ENCODE measurements at places on chromosomes 12 and 14.

- DNase-seq: no peak
Measured at GRCh38 chr14:104081261-104081835, 4.2 kb upstream of the ASPG start.

DNA sequence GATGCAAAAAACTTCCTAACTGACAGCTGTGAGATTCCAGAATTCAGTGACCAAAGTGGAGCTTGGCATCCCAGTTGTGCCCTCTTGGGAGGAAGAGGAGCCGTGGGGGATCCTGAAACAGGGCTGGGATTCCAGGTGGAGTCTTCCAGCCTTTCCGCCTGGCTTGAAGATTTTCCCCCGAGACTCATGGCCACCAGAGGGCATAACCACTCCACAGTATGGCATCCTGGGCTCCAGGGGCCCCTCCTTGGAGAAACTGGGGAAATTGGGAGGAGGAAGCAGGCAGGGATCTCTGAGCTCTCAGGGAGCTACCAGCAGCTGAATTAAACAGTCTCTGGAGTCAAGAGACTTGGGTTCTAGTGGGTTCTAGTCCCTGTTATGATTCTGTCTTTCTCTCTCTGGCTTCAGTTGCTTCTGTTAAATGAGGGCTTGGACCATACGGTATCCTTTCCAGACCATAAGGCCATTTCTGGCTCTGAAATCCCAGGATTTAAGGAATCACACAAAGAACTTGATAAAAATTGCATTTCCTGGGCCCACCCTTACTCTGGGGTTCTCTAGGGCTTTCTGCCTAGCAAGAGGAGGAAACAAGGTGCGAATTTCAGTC is 2.6 kb upstream of the TAMALIN start:
- DNase-seq: no peak

DNA sequence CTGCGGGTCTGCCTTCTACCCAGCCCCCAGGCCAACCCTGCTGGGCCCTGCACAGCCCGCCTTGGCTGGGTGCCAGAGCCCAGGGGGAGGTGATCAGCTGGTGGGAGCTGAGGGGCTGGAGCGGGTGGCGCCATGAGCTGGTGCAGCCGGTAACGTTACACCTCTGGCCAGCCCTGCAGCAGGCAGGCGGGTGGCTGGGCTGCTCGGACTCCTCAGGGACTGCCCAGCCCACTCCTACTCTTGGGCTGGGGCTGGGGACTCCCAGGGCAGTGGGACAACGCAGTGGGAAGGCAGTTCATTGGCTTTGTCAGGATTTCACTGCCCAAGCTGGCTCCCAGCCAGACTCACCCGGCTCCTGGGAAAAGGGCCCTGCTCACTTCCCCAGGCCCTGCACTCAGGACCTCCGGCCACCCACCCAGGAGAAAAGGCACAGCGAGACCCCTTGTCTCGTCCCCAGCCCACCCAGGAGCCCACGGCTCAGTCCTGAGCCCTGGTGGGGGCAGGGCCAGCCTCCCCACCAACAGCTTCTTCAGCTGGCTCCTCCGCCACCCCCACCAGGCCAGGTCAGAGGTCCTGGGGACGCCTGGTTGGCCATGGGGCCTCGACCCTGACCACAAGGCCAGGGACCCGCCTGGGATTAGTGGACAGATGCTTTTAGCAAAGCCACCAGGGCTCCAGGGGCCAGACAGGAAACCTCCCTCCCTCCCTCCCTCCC is 1.0 kb downstream of the PGF start:
- DNase-seq: no peak

DNA sequence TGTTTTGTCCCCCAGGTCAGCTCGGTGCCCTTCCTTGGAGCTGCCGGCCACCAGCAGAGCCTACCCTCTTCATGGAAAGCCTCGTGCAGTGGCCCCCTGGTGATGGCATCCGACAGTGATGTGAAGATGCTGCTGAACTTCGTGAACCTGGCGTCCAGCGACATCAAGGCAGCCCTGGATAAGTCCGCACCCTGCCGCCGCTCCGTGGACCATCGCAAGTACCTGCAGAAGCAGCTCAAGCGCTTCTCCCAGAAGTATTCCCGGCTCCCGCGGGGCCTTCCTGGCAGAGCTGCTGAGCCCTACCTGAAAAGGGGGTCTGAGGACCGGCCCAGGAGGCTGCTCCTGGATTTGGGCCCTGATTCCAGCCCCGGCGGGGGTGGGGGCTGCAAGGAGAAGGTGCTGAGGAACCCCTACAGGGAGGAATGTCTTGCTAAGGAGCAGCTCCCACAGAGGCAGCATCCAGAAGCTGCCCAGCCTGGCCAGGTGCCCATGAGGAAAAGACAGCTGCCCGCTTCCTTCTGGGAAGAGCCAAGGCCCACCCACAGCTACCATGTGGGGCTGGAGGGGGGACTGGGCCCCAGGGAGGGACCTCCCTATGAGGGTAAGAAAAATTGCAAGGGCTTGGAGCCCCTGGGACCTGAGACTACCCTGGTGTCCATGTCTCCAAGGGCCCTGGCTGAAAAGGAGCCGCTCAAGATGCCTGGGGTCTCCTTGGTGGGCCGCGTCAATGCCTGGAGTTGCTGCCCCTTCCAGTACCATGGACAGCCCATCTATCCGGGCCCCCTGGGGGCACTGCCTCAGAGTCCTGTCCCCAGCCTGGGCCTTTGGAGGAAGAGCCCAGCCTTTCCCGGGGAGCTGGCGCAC is 1.3 kb downstream of the FAM181A start:
- DNase-seq: no peak

GRCh38 chr12:83074358-83074894 is 387.7 kb downstream of the TMTC2 start:
- no peak for DNase-seq

GRCh38 chr14:73746520-73747378 is 32.6 kb upstream of the PNMA1 start:
- DNase-seq: no peak

GRCh38 chr14:30864934-30865333 is 9.4 kb upstream of the COCH start:
- no peak for DNase-seq

GRCh38 chr12:124914392-124915238 is at the start of gene UBC:
Gene UBC, minus strand, starts transcription at chr12:124914650. Its CDS starts 879 bp downstream, at chr12:124913771.
- DNase-seq: no peak

GRCh38 chr12:70919176-70919575 is 1.4 kb downstream of the PTPRR start:
- DNase-seq: no peak

GRCh38 chr12:116955382-116956021 is 44.8 kb downstream of the FBXW8 start:
- DNase-seq: no peak

GRCh38 chr14:23399591-23399990 is 8.5 kb downstream of the MYH6 start:
- DNase-seq: no peak

DNA sequence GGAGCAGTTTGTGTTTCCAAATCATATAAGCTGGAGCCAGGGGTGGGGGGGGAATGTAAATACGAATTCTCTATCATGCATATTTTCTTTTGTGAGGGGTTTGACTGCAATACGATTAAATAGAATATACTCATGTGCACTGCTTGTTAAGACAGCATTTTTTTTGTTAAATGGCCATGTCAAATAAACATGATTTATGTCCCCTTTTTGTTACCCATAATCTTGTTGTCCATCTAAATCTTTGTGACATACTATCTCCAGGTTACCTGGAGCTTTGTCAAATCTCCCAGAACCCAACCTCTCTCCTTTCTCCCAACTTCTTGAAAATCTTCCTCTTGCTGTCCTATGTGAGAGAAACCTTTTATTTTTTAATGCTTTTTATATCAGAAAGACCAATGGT is 233.1 kb downstream of the SLC25A21 start:
- no peak for DNase-seq

- no peak for DNase-seq
Measured at GRCh38 chr14:63993992-63994391, 141.2 kb downstream of the SYNE2 start.

DNA sequence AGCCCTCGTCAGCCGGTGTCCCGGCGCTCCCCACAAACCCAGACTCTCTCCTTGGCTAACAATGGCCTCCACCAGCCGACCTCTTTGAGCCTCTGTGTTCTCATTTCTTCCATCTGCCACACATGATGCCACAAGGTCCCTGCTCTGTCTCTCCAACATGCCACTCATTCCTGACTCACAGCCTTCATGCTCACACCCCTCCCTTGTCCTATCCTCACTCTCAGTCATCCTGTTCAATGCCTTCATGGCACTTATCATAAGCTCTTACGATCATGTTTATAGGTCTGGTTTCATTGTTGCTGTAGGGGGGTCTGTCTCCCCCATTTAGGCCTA is 9.6 kb upstream of the SERPINA11 start:
- DNase-seq: no peak

- no peak for DNase-seq
Measured at GRCh38 chr12:11107719-11108118, 15.6 kb upstream of the TAS2R43 start.

- no peak for DNase-seq
Measured at GRCh38 chr14:72643317-72643801, 250.5 kb downstream of the DPF3 start.

- no peak for DNase-seq
Measured at GRCh38 chr12:24550609-24551008, 398.3 kb downstream of the BCAT1 start.

DNA sequence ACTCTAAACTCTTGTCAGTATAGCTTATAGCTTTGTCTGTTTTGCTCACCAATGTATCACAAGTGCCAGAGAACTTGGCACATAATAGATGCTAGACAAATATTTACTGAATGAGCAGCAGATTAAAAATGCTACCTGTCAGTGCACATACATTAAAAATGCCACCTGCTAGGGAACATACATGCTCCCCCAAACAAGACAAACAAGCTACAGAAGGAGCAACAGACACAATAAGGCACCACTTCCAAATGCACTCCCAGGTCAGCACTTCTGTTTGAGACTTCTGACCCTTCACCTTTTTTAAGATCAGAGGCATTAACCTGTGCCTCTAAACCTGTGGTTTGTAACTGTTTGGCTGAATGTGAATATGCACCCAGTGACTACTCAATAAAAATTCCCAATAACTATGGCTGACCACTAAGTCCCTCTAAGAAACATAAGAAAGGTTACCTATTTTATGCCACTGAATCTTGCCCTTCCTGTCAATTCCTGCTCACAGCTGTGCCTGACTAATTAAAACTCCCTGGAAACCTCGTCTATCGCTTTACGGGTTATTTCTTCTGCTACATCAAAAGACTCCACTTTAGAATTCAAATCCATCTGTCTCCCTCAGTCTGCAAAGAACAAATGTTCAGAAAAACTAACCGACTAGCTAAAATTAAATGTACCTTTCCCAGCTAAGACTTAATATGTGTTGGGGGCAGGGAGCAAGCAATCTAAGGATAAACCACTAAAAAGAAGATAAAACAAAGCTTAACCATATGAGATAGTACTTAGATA is 41.0 kb downstream of the HECTD4 start:
- no peak for DNase-seq

DNA sequence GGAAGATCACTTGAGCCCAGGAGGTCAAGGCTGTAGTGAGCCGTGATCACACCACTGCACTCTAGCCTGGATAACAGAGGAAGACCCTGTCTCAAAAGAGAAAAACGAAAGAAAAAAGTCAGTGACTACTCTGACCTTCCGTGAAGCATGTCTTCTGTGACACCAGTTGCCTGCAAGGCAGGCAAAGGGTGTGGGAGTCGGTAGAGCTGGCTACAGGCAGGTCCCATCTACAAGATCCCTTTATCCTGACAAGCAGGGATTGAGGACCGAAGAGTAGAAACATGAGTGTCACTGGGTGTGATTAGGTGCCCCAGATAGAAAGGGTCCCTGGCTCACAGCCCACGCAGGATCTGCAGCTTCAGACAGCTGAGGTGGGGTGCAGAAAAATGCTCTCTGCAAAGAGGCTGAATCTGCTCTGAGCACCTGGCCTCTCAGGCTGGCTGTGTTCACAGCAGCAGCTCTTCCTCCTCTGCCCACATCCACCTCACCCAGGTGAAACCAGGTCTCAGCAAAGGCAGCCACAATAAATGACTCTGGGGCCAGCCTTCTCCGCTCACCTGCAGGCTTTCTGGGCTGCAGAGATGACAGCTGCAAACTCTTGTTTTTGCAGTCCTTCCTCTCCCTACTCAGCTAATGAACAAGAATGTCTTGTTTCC is 28.6 kb upstream of the HSP90B1 start:
- DNase-seq: no peak

DNA sequence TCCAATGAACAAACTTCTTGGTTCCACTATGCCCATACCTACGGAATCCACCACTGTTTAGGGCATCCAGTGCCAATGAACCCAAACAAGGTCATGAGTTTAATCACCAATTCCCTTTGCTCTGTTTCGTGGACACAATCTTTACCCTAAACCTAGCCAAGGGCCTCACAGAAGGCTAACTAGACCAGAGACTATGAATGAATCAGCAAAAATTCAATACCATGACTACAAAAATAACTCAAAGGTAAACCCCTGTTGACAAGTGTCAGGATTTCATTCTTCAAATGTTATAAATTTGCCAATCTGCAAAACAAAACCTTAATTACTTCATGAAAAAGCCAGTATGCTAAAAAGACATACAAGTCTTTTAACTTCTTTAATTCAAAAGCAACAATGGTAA is 96.7 kb downstream of the CEP128 start:
- DNase-seq: no peak

- no peak for DNase-seq
Measured at GRCh38 chr14:99579120-99579836, 24.7 kb downstream of the CCDC85C start.

DNA sequence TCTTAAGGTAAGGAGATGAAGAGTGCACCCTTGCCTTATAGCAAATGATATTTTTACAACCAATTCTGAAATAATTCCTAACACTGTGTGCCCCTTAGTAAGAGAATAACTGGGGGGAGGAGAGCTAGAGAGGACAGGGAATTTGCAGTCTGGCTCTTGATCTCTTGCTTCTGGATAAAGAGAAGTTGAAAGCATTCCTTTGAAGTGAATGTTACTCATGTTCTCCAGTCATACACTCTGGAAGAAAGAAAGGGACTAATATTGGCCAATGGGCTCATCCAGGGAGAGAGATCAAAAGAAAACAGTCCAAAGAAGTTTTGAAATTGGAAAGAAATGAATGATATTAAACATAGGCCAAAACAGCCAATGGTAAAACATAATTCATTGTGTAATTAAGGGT is 25.3 kb downstream of the C12orf75 start:
- DNase-seq: no peak

DNA sequence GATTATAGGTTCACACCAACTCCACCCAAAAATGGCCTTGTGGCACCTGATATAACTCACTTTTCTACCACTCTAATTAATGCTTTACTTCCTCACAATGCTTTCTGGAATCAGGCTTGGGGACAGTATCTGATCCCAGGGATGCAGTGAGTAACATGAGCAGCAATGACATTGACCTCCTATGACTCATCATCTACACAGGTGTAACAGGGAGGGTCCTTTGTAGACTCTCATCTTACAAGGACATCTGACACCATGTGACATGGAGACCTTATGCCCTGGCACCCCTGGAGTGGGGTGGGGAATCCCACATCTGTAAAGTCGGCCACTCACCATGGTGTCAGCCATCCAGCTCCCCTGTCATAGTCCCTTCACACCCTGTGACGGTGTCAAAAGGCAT is 586.4 kb downstream of the MED13L start:
- no peak for DNase-seq

DNA sequence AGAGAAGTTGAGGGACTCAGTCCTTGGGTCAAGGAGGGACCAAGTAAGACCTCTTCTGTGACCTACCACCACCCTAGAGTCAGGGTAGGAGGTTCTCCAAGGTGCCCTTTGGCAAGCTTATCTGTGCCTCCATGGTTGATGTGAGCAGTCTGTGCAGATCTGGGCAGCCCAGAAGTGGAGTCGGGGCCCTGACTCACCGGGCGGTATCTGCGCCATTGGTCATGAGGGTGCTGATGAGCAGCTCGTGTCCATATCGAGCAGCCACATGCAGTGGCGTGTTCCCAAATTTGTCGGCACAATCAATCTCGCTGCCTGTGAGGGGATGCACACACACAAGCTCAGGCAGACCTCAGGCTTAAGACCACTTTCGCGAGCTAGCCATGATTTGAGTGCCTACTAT is 5.1 kb downstream of the ANKRD52 start:
- no peak for DNase-seq

All from activated gamma-delta T cell (primary cell).